ENCODE measurements at places on chromosomes 6 and 20. TPM values are rescaled to one million over a fixed set of nuclear protein-coding genes. Genes with fewer than 3 reads are reported as not detected.

- H3K4me1 ChIP-seq, result no peaks in the 10 kb centered on the region
- H3K4me3 ChIP-seq, result no peak overlapping the region
- no peaks in the 10 kb centered on the region for H3K36me3 ChIP-seq
Measured at GRCh38 chr6:163062790-163063189, 335.0 kb downstream of the PACRG start.

- no peaks in the 10 kb centered on the region for H3K27me3 ChIP-seq
- H3K4me3 ChIP-seq, result no peak overlapping the region
- no peaks in the 10 kb centered on the region for H3K36me3 ChIP-seq
- H3K27ac ChIP-seq, result no peak overlapping the region
- H3K4me1 ChIP-seq, result no peaks in the 10 kb centered on the region
Measured at GRCh38 chr6:156731396-156731795, 45.8 kb upstream of the ARID1B start.

GRCh38 chr6:33189625-33190448, 2.4 kb downstream of the COL11A2 start:
- H3K27ac ChIP-seq, result no peak overlapping the region
- peaks cover 9% of the 10 kb centered on the region for H3K36me3 ChIP-seq
- H3K27me3 ChIP-seq, result no peaks in the 10 kb centered on the region

DNA sequence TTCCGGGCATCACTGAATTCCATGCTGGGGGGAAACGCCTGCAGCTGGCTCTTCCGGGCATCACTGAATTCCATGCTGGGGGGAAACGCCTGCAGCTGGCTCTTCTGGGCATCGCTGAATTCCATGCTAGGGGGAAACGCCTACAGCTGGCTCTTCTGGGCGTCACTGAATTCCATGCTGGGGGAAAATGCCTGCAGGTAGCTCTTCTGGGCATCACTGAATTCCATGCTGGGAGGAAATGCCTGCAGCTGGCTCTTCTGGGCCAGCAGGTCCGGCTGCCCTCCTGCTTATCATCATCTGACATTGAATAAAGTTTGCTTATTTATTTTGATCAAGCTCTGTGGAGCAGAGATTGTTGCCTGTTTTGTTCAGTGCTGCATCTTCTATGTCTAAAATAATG, 355.1 kb downstream of the SMOC2 start:
- no peaks in the 10 kb centered on the region for H3K27me3 ChIP-seq
- no peaks in the 10 kb centered on the region for H3K36me3 ChIP-seq
- H3K4me1 ChIP-seq, result no peaks in the 10 kb centered on the region
- DNase-seq, result no peak
- no peak overlapping the region for H3K27ac ChIP-seq

DNA sequence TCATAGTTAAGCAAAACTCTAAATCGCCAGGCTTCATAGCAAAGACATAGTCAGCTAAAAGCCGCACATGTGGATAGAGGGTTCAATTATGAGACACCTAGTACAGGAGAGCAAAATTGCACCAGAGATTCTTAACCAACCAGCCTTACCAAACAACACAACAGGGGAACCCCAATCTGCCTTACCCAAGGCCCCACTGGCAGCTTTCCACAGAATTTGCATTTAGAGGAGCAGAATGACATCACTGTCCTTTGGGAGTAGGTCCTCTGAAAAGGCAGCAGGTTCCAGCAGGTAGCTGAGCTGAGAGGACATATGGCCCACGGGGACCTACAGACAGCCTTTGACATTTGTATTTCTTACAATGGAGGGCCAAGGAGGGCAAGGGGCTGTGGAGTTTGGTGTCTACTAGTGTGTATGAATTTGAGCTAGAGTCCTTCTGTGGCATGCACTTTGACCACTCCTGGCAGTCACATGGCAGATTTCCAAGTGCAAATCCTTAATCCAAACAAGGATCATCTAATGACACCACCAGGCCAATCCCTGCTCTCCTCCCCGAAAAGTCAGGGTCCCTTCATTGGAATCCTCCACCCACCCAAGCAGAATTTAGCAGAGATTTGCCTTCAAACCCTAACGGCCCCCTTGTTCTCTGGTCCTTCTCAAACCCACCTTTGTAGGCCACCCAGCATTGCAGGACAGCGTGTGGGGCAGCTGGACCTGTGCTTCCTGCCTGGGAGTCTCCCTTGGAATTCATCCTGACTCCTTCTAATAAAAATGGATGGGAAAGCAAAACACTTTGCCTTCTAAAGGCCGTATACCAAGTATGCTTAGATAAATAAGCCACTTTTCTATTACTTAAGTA, 171.2 kb upstream of the SUPT3H start:
- no peak overlapping the region for H3K27ac ChIP-seq
- no peaks in the 10 kb centered on the region for H3K27me3 ChIP-seq
- no peaks in the 10 kb centered on the region for H3K4me1 ChIP-seq
- peaks cover 3% of the 10 kb centered on the region for H3K36me3 ChIP-seq
- no peak overlapping the region for H3K4me3 ChIP-seq
- DNase-seq, result no peak

GRCh38 chr6:16273256-16273655, 34.9 kb downstream of the GMPR start:
- no peak overlapping the region for H3K4me3 ChIP-seq
- H3K27ac ChIP-seq, result no peak overlapping the region
- H3K4me1 ChIP-seq, result peaks cover 28% of the 10 kb centered on the region
- DNase-seq, result peak; percentile 64
- H3K36me3 ChIP-seq, result no peaks in the 10 kb centered on the region

DNA sequence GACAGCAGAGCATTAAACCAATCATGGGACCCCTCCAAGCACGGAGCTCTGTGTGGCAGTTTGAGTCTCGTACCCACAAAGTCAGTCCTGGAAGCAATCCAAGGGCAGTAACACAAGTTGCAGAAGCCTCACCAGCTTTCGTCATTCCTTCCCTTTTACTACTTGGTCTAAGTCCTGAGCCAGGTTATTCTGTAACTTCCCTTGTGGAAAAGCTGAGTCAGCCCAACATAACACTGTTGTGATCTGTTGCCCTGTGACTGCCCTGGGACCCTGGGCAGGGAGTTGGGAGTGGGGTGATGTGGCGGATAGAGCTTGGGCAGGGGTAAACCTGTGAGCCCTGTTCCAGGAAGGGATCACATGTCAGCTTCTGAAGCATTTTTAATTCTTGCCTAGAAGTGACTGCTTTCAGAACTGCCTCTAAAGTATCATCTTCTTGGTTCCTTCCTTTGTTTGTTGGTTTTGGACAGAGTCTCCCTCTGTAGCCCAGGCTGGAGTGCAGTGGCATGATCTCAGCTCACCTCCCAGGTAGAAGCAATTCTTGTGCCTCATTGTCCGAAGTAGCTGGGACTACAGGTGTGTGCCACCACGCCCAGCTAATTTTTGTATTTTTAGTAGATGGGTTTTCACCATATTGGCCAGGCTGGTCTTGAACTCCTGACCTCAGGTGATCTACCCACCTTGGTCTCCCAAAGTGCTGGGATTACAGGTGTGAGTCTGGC, 183.7 kb upstream of the JAG1 start:
- no peak overlapping the region for H3K27ac ChIP-seq
- H3K36me3 ChIP-seq, result no peaks in the 10 kb centered on the region
- H3K4me3 ChIP-seq, result no peak overlapping the region
- H3K4me1 ChIP-seq, result peaks cover 23% of the 10 kb centered on the region

Gene KIZ
- 23.2 TPM for total RNA-seq

Gene UST
- total RNA-seq, result 42.6 TPM

Gene UNC5CL
- total RNA-seq, result 2.3 TPM

Gene ELOVL4
- total RNA-seq, result 2.3 TPM

Gene PPP1R14C
- not detected for total RNA-seq

Gene BMP5
- total RNA-seq, result not detected

All from stomach (tissue), 19 donors.